ENCODE measurements at places on chromosomes 13 and 19. TPM values are rescaled to one million over a fixed set of nuclear protein-coding genes. Genes with fewer than 3 reads are reported as not detected.

The CRX gene
- not detected for total RNA-seq

The ZNF567 gene
- total RNA-seq: 5.1 TPM

The C13orf42 gene
- total RNA-seq: not detected

The GFY gene
- not detected for total RNA-seq

The NUMBL gene
- total RNA-seq: 41.3 TPM

The MBD3L2 gene
- not detected for total RNA-seq

GRCh38 chr13:46170268-46170667, 11.7 kb downstream of the LCP1 start:
- no peak for DNase-seq

DNA sequence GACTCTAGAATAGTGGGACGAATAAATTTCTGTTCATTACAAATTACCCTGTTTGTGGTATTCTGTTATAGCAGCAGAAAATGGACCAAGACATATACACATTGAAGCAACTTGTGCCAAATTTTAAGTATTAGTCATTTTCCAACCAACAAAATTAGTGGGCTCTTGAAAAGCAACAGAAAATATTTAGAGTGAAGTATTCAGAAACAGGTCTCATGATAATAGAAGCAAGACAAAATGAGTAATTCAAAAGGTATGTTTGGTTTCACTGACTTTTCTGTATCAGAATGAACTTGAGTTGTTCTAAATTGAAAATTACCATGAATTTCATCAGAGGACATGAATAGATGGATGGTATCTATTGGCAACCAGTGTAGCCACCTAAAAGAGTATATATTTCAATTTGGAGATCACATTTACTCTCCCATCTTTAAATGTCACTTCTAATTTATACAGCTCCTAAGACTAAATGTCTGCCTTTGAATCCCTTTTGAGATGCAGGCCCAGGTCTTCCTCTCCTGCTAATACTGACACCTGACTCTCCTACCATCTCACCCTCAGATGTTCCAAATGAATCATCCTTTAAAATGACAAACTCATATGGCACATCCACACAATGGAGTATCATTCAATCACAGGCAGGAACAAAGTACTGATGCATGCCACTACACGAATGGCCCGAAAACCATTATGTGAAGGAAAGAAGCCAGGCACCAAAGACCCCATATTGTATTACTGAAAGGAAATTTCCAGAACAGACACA, 40.7 kb upstream of the DOCK9 start:
- DNase-seq: peak; percentile 74

GRCh38 chr13:70829748-70830147, 721.5 kb upstream of the KLHL1 start:
- DNase-seq: no peak

DNA sequence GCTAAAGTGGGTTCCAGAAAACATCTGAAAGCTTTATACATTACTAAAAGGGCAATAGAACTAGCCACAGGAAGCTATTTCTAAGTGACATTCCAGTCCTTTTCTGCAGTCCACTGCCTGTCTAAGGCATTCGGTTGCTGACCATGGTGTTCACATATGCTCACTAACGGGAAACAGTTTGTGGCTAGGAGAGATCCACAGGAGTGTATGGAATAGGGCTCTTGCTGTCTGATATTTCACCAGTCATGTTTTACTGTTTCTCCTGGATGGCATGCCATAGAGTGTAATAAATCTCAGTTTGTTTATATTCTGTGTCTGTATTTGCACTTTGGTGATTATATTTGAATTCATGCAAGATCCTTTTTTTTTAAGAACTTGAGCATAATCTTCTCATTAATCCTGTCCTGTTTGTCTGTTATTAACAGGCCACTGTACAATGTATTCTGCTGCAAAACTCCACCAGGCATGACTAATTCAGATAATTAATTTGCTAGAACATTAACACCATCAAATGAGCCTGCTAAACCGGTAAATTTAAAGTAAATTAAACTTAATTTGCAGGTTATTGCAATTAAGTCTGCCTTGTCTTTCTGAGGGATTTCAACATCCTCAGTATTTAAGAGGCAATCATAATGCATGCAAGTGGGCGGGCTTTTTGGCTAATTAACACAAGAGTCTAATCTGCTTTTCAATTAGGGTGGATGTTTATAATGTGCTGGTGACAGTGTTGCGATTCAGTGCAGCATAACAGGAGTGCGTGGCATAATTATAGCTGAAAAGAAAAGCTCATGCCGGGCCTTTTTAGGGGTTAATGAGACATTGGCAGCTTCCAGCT, 201.3 kb downstream of the POU4F1 start:
- DNase-seq: no peak

DNA sequence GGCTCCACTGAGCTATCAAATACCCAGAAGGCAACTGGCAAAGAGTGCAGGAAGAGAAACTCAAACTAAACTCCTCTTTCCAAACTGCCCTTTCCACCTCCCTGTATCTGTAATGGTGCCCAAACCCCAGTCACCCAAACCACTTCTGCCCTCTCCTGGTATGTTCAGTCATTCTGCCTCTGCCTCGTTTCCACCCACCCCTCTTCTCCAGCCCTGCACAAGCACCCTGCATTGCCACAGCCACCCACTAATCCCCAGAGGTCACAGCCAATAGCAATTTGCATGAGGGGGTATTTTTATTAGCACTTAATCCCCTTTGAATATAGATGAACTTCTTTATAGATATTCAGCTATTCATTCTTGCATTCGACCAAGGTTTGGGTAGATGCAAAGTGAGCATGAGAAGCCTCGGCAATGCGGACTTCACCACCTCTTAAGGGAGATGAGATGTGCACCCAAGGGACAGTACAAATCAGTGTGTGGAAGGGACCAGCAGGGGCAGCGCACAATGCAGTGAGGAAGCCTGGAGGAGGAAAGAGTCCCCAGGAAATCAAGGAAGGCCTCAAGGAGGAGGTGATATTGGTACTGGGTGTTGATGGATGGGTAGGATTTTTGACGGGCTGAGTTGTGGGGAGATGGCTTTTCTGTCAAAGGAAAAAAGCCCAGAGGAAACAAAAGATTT, 12.4 kb downstream of the TMEM272 start:
- peak; percentile 17 for DNase-seq

DNA sequence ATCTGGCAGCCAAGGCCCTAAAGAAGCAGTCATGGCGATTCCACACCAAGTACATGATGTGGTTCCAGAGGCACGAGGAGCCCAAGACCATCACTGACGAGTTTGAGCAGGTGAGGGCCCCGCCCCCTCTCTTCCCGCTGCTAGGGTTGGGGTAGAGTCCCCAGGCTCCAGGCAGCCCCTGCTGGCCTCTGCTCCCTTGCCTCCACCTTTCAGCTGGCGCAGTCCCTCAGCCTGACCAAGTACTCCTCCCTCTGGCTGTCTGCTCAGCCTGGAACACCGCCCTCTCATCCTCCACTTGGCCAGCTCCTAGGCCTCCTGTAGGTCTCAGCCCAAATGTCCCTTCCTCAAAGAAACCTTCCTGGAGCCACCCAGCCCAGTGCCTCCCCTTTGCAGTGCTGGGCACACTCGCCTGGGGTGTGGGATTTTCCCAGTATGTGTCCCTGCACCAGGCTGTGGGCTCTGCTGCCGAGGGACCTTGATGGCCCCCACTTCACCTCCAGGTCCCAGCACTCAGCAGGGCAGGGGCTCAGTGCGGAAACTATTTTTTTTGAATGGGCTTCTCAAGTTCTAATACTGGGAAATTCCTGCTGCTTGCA, 5.7 kb downstream of the LENG1 start:
- DNase-seq: peak; percentile 68

- no peak for DNase-seq
Observed at GRCh38 chr13:112622375-112622774, 34.4 kb upstream of the TUBGCP3 start.

DNA sequence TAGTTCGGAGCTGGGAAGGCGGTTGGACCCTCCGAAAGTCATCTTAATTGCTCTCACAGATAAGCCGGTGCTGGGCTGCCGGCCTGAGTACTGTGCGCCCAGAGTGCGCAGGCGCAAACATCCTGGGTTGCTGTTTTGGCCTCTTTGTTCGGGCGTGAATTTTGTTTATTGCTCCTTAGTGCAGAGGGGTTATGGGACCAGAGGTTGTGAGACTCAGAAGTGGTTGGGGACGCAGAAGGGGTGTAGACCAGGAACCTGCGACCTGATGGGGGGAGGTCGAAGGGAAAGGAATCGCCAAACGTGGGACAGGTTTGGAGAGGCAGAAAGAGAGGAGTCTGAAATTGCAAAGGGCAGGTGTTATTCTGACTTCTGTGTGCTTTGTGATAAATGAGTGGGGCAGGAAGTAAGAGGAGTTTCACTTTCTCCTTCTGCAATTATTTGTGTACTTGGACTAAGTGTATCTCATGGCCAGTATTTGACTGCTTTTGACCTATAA, 607 bp upstream of the ZNF566 start:
- peak; percentile 92 for DNase-seq

GRCh38 chr19:35846038-35846668, 6.2 kb downstream of the NPHS1 start:
- no peak for DNase-seq

DNA sequence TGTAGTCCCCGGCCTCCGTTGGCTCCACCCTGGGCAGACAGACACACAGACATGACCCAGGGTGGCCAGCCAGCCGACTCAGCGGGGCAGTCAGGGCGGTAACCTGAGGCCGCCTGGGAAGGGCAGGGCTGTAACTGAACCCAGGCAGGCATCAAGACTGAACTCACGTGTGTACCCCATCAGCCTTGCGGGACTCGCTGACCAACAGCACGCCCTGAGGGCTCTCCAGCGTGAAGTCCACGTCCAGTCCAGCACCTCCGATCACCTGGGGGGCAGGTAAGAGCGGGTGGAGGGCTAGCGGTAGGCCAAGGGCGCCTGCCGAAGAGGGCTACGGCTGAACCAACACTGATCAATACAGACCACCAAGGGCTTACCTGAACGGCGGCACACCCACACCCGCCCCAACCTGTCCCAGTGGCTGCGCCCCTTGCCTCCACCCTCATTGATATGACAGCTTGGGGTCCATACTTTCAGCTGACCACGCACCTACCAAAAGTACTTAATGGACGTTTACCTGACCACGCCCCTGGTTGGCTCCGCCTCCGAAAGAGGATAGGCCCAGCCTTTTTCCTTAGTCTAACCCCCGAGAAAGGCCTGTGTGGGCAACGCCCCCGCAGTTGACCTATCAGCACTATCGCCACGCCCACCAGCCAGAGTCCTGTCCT, 791 bp downstream of the TMED1 start:
- no peak for DNase-seq

DNA sequence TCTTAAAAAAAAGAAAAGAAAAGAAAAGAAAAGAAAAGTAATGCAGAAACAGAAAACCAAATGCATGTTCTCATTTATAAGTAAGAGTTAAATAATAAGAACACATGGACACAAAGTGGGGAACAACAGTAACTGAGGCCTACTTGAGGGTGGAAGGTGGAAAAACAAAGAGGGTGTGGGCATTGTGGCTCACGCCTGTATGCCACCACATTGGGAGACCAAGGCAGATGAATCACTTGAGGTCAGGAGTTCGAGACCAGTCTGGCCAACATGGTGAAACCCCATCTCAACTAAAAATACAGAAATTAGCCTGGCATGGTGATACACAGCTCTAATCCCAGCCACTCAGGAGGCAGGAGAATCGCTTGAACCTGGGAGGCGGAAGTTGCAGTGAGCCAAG, 8.1 kb downstream of the ZNF708 start:
- DNase-seq: peak; percentile 34

- DNase-seq: peak; percentile 3
Observed at GRCh38 chr13:89687066-89687465, 1660.4 kb upstream of the MIR17HG start.

DNA sequence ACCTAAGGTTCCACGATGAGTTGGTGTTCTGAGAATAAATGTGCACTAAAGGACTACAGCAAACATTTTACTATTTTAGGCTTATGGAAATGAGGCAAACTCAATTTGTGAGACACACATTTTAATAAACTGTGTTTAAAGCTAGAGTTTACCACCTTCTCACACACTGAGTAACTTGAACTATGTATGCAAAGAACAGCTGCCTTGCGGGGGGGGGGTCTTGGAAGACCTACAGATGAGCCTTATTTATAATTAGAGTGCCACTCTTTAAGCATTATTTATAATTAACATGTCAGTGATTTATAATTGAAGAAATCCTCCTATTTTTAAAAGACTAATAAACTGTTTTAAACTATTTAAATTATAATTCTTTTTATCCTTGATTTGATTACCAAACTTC, 300.4 kb downstream of the DLEU7 start:
- no peak for DNase-seq

DNA sequence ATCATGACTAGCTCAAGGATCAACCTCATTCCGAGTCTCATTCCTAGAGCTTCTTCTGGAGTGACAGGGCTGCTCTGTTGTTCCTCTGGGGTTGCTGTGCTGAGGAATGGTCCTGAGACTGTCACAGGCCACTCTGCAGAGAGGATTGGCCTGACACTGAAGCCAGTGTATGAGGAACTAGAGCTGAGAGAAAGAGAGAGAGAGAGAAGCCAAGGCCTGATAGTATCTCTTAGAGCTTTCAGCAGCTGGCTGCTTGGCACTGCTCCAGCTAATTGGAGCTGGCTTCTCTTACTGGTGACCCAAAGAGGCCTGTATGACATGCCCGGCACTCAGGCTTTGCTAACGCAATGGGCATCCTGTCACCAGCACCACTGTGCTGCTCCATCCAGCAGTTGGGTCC, 73.4 kb upstream of the FLT1 start:
- peak; percentile 34 for DNase-seq

GRCh38 chr19:15091918-15092753, 10.1 kb downstream of the OR1I1 start:
- peak; percentile 63 for DNase-seq

DNA sequence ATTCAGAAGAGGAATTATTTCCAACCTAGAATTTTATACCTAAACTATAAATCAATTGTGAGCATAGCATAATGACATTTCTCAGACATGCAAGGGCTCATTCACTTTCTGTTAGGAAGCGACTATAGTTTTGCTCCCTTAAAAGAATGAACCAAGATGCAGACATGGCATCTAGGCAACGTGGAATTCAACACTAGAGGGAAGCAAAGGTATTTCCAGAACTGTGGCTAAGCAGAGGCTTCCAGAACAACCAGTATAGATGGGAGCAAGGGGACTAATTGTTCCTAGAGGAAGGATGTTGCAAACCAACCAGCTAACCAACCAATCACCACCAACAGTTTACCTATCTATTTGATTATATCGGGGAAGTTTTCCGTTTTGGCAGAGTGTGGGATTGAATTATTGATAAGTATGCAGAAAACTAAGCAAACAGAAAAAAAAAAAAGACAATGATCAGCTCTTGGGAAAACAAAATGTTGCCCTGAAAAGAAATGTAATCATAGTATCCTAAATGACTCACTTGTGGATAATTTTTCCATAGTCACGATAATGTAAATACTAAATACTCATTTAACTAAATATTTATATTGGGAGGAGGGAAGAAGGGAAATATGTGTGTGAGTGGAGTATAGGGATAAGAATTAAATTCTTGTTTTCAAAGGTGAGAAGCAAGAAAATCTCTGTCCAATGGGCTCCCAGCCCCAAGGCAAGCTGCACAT, 21.1 kb downstream of the ARL11 start:
- peak; percentile 44 for DNase-seq

DNA sequence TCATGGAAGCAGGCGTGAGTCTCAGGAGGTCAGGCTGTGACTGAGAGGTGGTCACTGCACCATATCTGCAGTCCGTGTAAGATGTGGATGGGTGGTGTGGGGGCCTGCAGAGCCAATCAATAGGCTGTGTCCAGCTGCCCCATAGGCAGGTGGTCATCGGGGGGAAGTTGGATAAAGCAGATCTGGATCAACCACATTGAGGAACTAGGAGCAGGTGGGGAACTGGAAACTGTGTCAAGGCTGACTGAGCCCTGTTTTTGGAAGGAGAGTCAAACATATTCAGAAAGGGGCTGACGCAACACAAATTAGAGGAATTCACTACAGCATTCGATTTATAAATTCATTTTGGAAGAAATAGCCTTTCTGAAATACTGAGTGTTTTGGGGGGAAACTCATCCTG, 15.0 kb downstream of the CLEC4M start:
- DNase-seq: no peak
